Activated CD8-positive, alpha-beta memory T cell treated with anti-CD3 and anti-CD28 coated beads for 48 hours (primary cell): ENCODE measurements at places on chromosomes 16 and 17.

DNA sequence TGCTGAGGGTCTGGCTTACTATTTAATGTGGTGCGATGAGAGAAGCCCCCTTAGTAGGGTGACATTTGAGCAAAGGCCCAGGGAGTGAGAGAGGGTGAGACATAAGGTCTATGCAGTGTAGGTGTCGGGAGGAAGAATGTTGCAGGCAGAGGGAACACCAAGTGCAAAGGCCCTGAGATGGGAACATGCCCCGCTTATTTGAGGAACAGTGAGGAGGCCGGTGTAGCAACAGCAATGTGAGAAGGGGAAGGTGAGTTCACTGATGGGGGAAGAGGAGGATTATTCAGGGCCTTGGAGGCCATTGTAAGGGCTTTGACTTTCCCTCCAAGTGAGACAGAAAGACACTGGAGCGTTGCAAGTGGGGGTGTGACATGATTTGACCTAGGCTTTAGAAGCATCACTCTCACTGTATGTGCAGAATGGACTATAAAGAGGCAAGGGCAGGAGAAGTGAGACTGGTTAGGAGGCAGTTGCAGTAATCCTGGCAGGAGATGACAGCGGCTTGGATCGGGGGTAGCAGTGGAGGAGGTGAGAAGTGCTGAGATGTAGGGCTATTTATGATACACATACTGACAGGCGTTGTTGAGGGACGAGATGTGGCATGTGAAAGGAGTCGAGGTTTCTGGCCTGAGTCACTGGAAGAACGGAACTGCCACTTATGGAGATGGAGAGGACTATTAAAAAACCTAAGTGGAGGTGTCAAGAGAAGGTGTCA, 145.3 kb downstream of the SPECC1 start:
- DNase-seq: no peak

DNA sequence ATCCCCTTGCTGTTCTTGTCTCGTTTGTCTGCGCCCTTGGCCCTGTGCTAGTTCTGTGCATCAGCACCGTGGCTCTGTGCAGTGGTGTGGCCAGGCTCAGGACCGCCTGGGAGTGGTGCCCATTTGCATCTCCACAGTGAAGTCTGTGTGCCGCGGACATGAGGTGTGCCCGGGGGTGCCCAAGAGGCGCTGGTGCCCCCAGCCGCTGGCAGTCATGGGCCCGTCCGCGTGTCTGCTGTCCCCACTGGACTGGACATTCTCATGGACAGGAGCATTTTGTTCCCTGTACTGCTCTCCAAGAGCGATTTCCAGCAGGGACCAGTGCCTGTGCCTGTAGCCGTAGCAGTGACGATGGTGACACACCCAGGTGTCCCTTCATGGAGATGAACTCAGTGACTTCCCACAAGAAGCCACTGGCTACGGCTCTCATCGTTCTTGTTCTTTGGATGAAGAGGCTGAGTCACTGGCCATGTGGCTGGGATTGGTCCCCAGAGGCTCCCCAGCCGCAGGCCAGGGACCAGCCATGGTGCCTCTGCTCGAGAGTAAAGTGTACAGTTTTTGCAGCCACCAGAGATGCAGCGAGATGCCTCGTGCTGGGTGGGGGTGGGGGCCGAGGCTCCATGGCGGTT, 13.0 kb upstream of the MC1R start:
- DNase-seq: no peak

DNA sequence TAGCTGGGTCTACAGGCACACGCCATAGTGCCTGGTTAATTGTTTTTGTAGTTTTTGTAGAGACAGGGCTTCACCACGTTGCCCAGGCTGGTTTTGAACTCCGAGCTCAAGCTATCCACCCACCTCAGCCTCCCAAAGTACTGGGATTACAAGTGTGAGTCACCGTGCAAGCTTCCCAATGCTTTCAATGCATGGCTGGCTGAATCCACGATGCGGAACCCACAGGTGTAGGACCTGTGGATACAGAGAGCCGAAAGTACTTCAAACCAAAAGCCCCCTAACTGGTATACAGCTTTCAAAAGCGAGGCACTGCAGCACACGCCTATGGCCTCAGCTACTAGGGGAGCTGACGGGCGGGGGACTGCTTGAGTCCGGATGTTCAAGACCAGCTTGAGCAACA, 44.8 kb downstream of the METTL16 start:
- no peak for DNase-seq

DNA sequence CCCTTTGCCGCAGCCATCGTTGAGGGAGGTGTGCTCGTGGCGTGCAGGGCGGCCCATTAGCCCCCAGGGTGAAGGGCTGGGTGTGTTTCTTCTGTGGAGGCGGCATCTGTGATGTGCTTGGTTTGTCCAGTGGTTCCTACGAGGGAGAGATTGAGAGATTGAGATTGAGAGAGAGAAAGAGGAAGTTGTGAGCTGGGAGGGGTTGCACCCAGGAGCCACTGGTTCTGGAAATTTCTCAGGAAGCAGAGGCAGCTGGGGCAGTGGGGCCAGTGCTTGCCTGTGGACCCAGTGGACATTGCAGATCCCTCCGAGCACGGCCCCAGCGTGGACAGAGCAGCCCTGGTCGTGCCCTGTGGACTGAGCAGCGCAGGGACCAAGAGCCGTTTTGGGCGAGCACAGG, 72.0 kb upstream of the ZNF750 start:
- no peak for DNase-seq

- no peak for DNase-seq
These were observed 618 bp downstream of the GGA3 start for GRCh38 chr17:75260641-75261335.

- DNase-seq: no peak
These were observed 35.8 kb downstream of the CPPED1 start for GRCh38 chr16:12767897-12768296.

GRCh38 chr16:89020925-89021595, 44.1 kb upstream of the CBFA2T3 start:
- no peak for DNase-seq

GRCh38 chr16:4246777-4247459, 5.0 kb upstream of the SRL start:
- no peak for DNase-seq

GRCh38 chr16:49661465-49662187, 194.3 kb downstream of the ZNF423 start:
- no peak for DNase-seq

GRCh38 chr17:76584427-76585032, 1.1 kb downstream of the ST6GALNAC2 start:
- DNase-seq: no peak

- no peak for DNase-seq
These were observed 10.9 kb downstream of the HSPB9 start for GRCh38 chr17:42133461-42134041.

DNA sequence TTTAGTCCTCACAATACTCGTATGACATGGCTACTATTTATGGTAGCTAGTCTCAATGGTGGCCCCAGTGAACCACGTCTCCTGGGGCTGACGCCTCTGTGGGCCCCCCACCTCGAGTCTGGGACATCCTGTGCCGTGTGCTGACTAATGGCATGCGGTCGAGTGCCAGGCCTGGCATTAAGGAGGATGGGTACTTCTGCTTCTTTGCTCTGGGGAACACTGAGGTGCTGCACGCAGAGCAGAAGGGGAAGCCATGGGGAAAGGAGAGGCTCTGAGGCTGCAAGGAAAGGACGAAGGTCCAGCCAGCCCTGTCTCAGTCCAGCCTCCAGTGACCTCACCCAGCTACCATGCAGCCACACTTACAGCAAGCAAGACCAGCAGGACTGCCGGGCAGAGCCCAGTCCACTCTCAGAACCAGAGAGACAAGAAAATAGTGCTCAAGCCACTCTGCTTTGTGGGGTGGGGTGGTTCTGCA, 5.7 kb upstream of the MPRIP start:
- no peak for DNase-seq

DNA sequence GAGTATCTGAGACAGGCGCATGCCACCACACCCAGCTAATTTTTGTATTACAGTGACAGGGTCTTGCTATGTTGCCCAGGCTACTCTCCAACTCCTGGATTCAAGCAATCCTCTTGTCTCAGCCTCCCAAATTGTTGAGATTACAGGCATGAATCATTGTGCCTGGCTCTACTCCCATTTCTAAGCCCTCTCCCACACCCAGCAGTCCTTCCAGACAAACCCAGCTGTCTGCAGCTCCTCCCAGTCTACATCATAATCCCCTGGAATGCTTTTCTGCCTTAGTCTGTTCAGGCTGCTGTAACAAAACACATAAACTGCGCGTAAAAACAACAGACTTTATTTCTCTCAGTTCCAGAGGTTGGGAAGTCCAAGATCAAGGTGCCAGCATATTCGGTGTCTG, 144.5 kb downstream of the GRIN2A start:
- DNase-seq: no peak
